ENCODE measurements at places on chromosomes 7 and 10. TPM values are rescaled to one million over a fixed set of nuclear protein-coding genes. Genes with fewer than 3 reads are reported as not detected.

Gene KIAA1549
- total RNA-seq: 0.77 TPM

- no peak overlapping the region for H3K27ac ChIP-seq
- no peak overlapping the region for H3K4me3 ChIP-seq
- H3K4me1 ChIP-seq: peaks cover 57% of the 10 kb centered on the region
- no peaks in the 10 kb centered on the region for H3K36me3 ChIP-seq
Measured at GRCh38 chr10:32942081-32942480, 15.9 kb downstream of the ITGB1 start.

Gene MEPCE
- total RNA-seq: 67.3 TPM

Gene TMEM184A
- not detected for total RNA-seq

GRCh38 chr7:139693651-139694388, 84.0 kb downstream of the HIPK2 start:
- DNase-seq: no peak
- H3K27ac ChIP-seq: no peak overlapping the region
- H3K4me1 ChIP-seq: peaks cover 27% of the 10 kb centered on the region
- H3K27me3 ChIP-seq: no peaks in the 10 kb centered on the region
- H3K36me3 ChIP-seq: peaks cover 16% of the 10 kb centered on the region

DNA sequence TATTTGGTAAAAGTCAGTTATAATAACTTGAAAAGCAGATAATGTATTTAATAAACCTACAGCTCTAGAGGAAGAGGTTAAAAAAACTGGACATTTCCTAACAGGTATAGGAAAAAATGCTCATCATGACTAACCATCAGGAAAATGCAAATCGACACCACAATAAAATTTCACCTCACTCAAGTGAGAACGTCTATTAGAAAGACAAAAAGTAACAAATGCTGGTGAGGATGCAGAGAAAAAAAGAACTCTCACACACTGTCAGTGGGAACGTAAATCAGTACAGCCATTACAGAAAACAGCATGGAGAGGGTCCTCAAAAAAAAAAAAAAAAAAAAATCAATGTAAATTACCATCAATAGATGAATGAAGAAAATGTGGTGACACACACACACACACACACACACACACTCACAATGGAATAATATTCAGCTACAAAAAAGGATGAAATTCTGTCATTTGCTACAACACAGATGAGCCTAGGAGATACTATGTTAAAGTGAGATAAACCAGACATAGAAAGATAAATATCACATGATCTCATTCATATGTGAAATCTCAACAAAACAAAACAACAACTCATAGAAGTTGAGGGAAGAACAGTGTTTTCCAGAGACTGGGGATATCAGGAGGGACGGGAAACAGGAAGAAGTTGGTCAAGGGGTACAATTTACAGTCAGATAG, 20.1 kb downstream of the EPC1 start:
- no peak overlapping the region for H3K27ac ChIP-seq
- no peaks in the 10 kb centered on the region for H3K27me3 ChIP-seq
- no peaks in the 10 kb centered on the region for H3K36me3 ChIP-seq

Gene EPDR1
- 7.5 TPM for total RNA-seq

Gene TEX47
- not detected for total RNA-seq

DNA sequence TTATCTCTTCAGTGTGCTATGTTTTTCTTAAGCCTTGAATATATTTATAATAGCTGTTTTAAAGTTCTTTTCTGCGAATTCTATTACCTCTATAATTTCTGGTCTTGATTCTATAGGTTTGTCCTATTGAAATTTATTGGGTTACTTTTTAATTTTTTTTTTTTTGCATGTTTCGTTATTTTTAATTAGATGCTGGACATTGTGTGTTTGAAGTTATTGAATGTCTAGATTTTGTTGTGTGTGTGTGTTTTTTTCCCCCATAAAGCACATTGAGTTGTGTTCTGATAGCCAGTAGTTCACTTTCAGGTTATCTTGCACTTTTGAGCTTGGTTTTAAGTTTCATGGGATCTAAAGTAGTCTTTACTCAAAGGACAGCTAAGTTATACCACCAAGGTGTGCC, 394.9 kb downstream of the RPS24 start:
- no peaks in the 10 kb centered on the region for H3K36me3 ChIP-seq
- peaks cover 4% of the 10 kb centered on the region for H3K27me3 ChIP-seq
- H3K4me1 ChIP-seq: peaks cover 2% of the 10 kb centered on the region
- H3K27ac ChIP-seq: no peak overlapping the region
- DNase-seq: no peak

DNA sequence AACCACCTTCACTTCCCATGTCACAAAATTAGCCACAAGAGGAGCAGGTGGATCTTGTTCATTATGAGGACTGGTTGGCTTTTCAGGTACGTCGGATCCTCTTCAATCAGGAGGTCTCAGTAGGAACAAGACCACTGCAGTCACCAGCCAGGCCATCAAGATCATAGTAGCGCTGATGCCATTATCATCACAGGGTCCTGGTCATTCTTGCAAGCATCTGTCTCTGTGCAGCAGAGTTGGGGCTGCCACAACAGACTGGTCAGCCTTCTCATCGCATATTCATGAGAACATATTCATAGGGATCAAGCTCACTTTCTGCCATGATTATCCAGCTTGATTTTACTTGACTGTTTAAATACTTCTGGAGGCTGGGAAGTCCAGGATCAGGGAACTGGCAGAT, 67.1 kb downstream of the ADCYAP1R1 start:
- no peaks in the 10 kb centered on the region for H3K4me1 ChIP-seq
- H3K36me3 ChIP-seq: no peaks in the 10 kb centered on the region
- H3K27ac ChIP-seq: no peak overlapping the region
- H3K4me3 ChIP-seq: no peak overlapping the region
- DNase-seq: no peak
- no peaks in the 10 kb centered on the region for H3K27me3 ChIP-seq

- no peak overlapping the region for H3K4me3 ChIP-seq
- no peaks in the 10 kb centered on the region for H3K36me3 ChIP-seq
- peak; percentile 41 for DNase-seq
- H3K27me3 ChIP-seq: peaks cover 5% of the 10 kb centered on the region
- H3K4me1 ChIP-seq: no peaks in the 10 kb centered on the region
- H3K27ac ChIP-seq: no peak overlapping the region
Measured at GRCh38 chr10:131160219-131160875, 151.2 kb downstream of the TCERG1L start.

DNA sequence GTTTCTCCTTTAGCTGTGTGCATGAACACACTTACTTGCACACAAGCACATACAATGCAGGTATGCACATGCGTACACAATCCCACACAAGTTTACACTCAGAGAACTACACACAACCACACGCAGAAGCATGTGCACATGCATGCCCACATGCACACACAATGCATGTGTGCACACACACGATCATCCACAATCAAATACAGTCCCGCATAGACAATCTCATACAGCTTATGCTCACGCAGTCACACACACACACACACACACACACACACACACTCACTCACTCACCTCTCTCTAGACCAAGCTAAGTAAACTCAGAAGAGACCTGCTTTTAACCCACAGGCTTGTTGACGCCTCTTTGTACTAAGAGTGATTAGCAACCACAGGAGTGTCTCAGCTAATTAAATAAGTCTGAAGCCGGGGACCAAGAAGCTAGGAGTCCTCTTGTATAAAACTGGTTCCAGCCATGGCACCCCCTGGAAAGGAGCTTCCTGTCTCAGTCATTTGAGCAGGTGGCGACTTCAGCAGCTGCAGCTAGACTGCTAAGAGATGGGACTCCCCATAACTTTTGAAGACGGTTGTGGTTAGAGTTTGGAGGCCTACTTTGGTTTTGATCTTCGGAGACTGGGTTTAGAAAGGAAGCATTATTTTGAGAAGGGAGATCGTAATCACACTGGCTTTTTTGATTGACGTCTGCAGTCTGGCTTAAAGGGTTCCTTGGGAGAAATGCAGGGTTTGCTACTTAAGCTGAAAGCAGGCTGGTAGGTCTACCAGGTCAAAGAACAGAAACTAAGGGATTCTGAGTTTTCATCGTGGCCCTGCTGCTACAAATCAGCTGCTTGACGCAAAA, 82.3 kb upstream of the ADRB1 start:
- H3K27me3 ChIP-seq: no peaks in the 10 kb centered on the region
- H3K4me3 ChIP-seq: no peak overlapping the region
- DNase-seq: no peak
- H3K4me1 ChIP-seq: peaks cover 55% of the 10 kb centered on the region
- no peaks in the 10 kb centered on the region for H3K36me3 ChIP-seq

Measured in spleen (tissue), 13 donors.